ENCODE measurements at places on chromosomes 3 and 15. TPM values are rescaled to one million over a fixed set of nuclear protein-coding genes. Genes with fewer than 3 reads are reported as not detected.

DNA sequence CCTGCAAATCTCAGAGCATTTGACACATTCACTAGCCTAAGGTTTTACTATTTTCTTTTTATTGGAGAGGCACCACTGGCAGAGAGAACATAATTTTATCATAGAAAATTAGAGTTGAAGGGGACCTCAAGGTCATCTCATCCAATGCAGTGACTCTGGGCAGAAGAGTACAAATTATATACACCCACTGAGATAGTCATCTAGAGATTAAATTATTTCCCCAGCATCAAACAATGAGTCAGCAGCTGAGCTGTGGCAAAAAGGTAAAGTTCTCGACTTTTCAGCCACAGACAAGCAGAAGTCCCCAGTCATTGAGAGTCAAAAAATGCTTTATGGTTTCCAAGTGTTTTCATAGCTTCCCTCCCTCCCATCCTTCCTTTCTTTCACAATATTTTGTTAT lies 39.3 kb upstream of the SEMA6D start:
- no peak for DNase-seq
- peaks cover 15% of the 10 kb centered on the region for H3K27me3 ChIP-seq
- H3K4me1 ChIP-seq: no peaks in the 10 kb centered on the region

DNA sequence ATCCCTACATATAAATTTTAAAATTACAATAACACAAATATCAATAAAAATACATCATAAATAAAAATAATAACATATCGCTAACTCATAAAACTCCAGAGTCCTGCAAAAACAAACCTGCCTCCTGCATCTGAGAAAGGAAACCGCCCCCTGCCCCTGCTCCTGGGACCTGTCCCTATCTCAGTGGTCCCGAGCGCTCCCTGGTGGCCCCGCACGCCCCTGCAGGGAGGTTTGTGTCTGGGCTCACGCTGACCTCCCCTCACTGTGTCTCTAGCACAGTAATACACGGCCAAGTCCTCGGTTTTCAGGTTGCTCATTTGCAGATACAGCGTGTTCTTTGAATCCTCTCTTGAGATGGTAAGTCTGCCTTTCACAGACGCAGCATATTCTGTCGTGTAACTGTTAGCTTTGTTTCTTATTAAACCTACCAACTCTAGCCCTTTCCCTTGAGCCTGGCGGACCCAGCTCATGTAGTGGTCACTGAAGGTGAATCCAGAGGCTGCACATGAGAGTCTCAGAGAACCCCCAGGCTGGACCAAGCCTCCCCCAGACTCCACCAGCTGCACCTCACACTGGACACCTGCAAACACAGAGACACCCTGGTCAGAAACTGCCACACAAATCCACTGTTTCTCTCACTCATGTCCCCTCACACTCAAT lies 554.1 kb downstream of the GOLGA6L6 start:
- H3K4me3 ChIP-seq: no peak overlapping the region
- no peaks in the 10 kb centered on the region for H3K27me3 ChIP-seq
- H3K4me1 ChIP-seq: no peaks in the 10 kb centered on the region
- H3K36me3 ChIP-seq: peaks cover 9% of the 10 kb centered on the region
- no peak for DNase-seq

- DNase-seq: no peak
- no peaks in the 10 kb centered on the region for H3K4me1 ChIP-seq
- H3K27ac ChIP-seq: no peak overlapping the region
- no peak overlapping the region for H3K4me3 ChIP-seq
Observed at GRCh38 chr15:43346305-43346704, 15.9 kb upstream of the LCMT2 start.

The XYLB gene
- 7.0 TPM for total RNA-seq

The ZNF662 gene
- 0.40 TPM for total RNA-seq

GRCh38 chr3:126546013-126546412 lies 12.7 kb downstream of the C3orf22 start:
- H3K4me1 ChIP-seq: peaks cover 7% of the 10 kb centered on the region
- H3K4me3 ChIP-seq: no peak overlapping the region
- peaks cover 13% of the 10 kb centered on the region for H3K27me3 ChIP-seq
- H3K27ac ChIP-seq: no peak overlapping the region

DNA sequence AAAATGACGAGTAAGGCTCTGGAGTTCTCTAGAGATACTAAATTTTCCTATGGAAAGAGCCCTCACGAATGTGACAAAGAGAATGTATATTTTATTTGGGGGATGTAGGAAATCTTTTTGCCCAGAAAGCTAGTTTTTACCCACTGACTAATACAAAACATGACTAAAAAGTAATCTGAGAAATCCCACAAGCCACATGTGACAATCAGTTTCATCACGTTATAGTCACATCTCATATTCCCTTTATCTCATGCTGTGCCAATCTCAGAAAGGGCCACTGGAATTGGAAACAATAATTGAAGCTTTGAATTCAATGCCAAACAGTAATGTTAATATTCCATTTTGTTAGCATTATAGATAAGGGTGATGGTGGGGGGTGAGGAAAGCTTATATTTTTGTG lies 509.0 kb upstream of the GOLIM4 start:
- no peaks in the 10 kb centered on the region for H3K27me3 ChIP-seq
- no peak overlapping the region for H3K4me3 ChIP-seq
- H3K27ac ChIP-seq: no peak overlapping the region
- no peak for DNase-seq
- H3K4me1 ChIP-seq: no peaks in the 10 kb centered on the region

GRCh38 chr3:177055605-177056571 lies 141.4 kb downstream of the TBL1XR1 start:
- H3K27me3 ChIP-seq: no peaks in the 10 kb centered on the region
- H3K36me3 ChIP-seq: peaks cover 5% of the 10 kb centered on the region
- no peak for DNase-seq
- H3K4me1 ChIP-seq: peaks cover 9% of the 10 kb centered on the region

The RETNLB gene
- total RNA-seq: not detected

DNA sequence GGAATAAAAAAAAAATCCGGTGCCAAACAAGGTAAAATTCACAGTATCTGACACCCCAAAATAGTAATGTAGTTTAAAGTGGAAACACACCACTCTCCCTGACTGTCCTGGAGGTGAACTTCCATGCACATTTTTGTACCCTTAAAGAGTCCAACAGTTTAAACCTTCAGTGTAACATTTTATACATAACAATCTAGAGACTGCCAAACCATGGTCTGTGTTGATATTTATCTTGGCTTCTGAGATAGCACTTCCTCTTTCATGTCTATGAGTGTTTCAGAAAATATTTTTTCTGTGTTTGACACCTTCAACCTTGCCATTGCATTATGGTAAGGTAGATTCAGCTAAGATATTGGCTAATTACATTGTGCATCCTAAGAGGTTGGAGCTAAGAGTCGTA lies 13.9 kb downstream of the TMEM45A start:
- H3K27ac ChIP-seq: no peak overlapping the region
- no peaks in the 10 kb centered on the region for H3K4me1 ChIP-seq
- no peak overlapping the region for H3K4me3 ChIP-seq
